ENCODE measurements at places on chromosomes 2 and 18. TPM values are rescaled to one million over a fixed set of nuclear protein-coding genes. Genes with fewer than 3 reads are reported as not detected.

Gene THADA
- total RNA-seq: 30.9 TPM

Gene MCFD2
- total RNA-seq: 376 TPM

Gene CXCR1
- not detected for total RNA-seq

Gene FAM237A
- total RNA-seq: not detected

All from placental pericyte (primary cell).